ENCODE measurements at places on chromosomes 2 and 18. TPM values are rescaled to one million over a fixed set of nuclear protein-coding genes. Genes with fewer than 3 reads are reported as not detected.

GRCh38 chr2:59654710-59655109 is 898.7 kb downstream of the BCL11A start:
- H3K36me3 ChIP-seq, result no peaks in the 10 kb centered on the region
- no peak for DNase-seq
- H3K27me3 ChIP-seq, result no peaks in the 10 kb centered on the region
- H3K4me1 ChIP-seq, result no peaks in the 10 kb centered on the region
- no peak overlapping the region for H3K27ac ChIP-seq

DNA sequence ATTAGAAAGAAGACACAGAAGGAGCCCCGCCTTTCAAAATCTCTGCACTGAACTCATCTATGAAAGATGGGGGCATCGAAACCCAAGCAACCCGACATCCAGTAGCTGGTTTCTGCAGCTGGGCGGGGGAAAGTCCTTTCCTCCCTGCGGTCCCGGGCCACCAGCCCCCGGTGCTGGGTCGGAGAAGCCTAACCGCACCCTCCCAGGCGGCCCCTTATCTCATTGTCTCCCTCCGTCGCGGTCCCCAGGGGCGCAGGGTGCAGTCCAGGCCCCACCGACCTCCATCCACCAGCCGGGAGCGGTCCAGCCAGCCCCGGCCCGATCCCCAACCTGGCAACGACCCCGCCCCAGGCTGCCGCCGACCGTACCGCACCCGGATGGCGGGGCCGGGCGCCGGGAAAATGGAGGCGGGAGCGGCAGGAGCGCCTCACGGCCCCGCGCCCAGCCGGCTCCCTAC is 452 bp downstream of the RAPH1 start:
- H3K27me3 ChIP-seq, result no peaks in the 10 kb centered on the region
- DNase-seq, result no peak
- peaks cover 15% of the 10 kb centered on the region for H3K4me1 ChIP-seq
- H3K4me3 ChIP-seq, result peak overlapping the region; percentile 95
- H3K27ac ChIP-seq, result peak overlapping the region; percentile 96
- no peaks in the 10 kb centered on the region for H3K36me3 ChIP-seq

DNA sequence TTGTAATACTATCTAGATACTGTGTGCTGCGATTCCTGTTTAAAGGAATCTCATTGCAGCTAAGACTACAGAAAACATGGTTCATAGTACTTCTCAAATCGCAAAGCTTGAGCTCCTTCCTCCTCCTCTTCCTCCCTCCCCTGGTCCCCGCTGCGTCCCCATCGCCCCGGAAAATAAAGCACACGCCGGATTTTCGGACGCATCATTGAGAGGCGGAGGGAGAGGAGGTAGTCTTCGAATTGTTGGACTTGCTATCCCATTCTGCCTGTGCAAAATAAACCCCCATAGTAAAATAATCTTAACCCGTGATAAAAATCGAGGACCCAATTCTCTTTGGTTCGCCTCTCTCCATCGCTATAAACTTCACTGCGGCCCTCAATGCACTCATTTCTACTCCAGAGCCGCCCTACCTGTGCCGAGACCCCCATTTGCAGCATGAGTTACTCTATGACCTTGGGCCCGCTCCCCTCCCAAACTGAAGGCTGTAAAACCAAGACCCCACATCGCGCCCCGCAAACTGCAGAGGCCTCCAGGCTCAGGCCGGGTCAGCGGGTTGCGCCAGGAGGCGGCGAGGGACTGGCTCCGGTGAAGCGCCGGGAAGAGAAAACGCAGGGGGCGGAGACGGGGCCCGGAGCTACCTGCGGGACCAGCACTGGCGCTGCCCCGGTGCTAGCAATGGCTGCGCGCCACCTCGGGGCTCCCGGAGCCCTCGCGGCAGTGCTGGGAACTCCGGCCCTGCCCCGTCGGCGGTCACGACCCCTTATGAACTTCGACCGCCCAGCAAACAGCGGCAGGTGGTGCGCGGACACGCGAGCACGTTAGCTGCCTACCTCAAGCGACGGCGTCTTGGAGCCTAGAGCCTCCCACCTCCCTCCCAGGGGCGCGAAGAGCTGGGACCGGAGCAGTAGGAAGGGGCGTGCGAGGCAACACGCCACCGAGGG is 649 bp downstream of the ESCO1 start:
- no peaks in the 10 kb centered on the region for H3K36me3 ChIP-seq
- peak overlapping the region; percentile 96 for H3K4me3 ChIP-seq
- H3K27ac ChIP-seq, result peak overlapping the region; percentile 98
- H3K27me3 ChIP-seq, result no peaks in the 10 kb centered on the region

The CCDC88A gene
- 39.2 TPM for total RNA-seq

The GCG gene
- not detected for total RNA-seq

The ACOXL gene
- total RNA-seq, result not detected

The DNAH6 gene
- total RNA-seq, result not detected

The MALL gene
- 38.5 TPM for total RNA-seq

The RBKS gene
- total RNA-seq, result not detected

All from ascending aorta (tissue), 2 donors.